CD4-positive, alpha-beta memory T cell (primary cell): ENCODE measurements at places on chromosomes 1 and 21. TPM values are rescaled to one million over a fixed set of nuclear protein-coding genes. Genes with fewer than 3 reads are reported as not detected.
A peak's percentile ranks its signal among the peaks of the same experiment; 100 is the strongest.

SELE gene
- total RNA-seq: not detected

WDR64 gene
- total RNA-seq: not detected

CACNA1E gene
- not detected for total RNA-seq

PLPPR4 gene
- not detected for total RNA-seq

FH gene
- 21.0 TPM for total RNA-seq

SPRR2E gene
- total RNA-seq: not detected

- DNase-seq: no peak
Observed at GRCh38 chr1:41862384-41863221, 56.1 kb downstream of the HIVEP3 start.

DNA sequence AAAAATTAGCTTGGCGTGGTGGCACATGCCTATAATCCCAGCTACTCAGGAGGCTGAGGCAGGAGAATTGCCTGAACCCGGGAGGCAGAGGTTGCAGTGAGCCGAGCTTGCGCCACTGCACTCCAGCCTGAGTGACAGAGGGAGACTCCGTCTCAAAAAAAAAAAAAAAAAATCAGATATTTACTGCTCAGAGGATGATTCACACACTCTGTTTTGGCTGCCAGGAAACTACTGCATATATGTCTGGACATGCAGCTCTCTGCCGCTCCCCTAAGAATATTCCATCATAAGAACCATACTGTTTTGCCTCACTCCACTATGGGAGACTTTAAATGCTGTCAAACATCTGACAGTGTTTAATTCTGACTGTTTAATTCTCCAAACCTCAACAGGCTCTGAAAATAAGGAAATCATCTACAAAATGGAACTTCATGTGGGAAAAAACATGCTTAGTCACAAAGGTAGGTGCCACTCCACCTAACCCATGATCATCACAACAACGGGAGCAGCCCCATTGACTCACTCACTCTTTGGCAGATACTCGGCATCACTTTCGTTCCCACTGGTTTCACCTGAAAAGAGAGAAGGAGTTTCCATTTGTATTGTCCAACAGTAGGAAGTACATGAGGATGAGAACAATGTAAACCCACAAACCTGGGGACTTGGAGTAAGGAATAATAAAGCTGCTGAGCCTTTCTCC lies 29.3 kb upstream of the BCAS2 start:
- no peak for DNase-seq

DNA sequence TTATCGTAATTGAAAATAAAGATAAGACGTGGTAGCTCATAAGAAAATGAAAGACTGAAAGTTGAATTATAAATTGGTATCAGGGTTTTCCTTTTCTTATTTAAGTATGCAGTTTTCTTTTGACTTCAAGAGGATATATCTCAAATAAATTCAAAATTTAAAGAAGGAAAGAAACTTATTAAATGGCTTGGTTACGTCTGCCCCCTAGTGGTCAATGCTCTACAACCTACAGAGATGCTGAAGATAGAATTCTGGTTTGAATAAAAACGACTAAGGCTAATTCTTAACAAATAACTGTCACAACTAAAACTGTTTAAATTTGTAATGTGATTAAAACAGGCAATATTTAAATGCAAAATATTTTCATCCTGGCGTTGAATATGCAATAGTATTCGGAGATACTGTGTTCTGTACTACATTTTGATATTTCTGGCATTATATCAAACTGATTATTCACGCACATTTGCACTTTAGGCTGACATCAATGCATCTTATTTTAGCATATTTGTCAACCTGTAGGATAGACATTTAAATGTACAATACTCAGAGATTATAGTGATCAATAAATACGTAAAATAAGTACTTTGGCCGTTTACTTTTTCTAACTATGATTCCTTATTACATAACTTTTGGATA lies 26.8 kb downstream of the IFI44 start:
- peak; percentile 48 for DNase-seq

DNA sequence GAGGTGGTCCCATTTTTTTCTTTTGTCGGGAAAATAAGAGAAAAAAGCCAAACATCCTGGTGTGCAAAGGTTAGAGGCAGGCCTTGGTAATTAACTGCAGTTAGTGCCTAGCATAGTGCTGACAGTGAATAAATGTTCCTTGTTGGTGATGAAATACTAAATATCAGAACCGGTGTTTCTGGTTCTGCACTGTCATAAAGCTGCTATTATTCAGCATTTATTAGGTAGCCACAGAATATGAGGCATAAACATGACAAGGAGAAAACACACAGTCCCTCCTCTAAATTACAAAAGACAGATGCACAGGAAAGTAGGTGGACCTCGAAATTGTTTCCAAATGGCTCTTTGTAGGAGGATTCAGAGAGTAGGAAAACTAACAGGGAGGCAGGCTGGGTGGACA lies 122.0 kb upstream of the ADGRL2 start:
- no peak for DNase-seq

DNA sequence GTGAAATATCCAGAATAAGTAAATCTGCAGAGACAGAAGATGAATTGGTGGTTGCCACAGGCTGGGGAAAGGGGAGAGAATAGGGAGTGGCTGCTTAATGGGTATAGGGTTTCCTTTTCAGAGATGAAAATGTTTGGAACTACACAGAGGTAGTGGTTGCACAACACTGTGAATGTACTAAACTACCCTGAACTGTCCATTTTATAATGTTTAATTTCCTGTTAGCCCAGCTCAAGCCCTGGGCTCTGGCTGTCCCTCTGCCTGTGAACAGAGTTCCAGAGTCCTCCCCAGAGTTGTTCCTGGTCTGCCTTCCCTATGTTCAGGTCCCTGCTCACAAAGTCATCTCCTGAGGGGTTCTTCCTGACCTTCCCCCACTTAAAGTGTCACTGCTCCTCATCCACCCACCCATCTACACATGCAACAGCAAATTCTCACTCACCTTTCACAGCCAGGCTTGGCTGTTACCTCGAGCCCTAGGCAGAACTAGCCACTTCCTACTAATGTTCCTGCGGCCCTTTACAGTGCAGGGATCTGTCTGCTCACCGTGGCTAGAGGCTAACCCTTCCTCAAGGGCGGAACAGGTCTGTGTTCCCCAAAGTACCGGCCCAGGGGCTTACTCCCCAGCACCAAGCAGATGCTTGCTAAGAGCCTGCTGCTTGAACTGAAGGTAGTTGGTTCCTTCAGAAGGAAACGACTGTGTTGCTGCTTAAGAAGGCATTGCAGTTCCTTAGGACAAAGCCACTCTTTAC lies 22.4 kb downstream of the DHCR24 start:
- DNase-seq: no peak

GRCh38 chr1:43836267-43836951 lies 97.2 kb upstream of the ARTN start:
- peak; percentile 41 for DNase-seq

- no peak for DNase-seq
Observed at GRCh38 chr1:202127061-202127460, 4.3 kb downstream of the GPR37L1 start.

GRCh38 chr1:151942882-151943281 lies 33.6 kb upstream of the THEM4 start:
- DNase-seq: no peak

DNA sequence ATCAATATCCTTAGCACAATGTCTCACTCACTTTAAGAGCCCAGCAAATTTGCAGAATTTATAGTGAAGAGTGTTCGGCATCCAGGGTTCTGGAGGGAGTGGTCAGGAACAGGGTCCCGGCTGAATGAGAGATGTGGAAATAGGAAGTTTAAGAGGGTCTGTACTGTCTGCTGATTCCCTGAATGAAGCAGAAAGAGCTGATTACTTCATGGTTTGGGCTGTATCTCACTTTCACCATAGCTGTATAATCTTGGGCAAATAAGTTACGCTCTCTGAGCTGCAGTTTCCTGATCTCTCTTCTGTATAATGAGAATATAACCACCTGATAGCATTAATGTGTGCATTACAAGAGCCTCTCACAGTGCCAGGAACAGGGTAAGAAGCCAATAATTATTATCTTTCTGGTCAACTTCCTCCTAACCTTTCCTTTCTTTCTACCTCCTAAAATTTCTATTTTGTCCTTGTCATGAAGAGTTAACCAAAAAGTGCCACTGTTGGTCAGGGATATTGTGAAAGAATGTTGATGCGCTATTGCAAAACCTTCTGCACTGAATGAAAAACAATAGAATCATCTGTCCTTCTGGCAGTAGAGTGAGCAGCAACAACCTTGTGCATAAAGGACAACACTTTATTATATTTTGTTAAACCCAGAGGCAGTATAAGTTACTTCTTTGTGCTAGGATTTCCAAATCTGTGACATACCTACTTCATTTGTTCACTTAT lies 14.7 kb upstream of the PTGFR start:
- no peak for DNase-seq

DNA sequence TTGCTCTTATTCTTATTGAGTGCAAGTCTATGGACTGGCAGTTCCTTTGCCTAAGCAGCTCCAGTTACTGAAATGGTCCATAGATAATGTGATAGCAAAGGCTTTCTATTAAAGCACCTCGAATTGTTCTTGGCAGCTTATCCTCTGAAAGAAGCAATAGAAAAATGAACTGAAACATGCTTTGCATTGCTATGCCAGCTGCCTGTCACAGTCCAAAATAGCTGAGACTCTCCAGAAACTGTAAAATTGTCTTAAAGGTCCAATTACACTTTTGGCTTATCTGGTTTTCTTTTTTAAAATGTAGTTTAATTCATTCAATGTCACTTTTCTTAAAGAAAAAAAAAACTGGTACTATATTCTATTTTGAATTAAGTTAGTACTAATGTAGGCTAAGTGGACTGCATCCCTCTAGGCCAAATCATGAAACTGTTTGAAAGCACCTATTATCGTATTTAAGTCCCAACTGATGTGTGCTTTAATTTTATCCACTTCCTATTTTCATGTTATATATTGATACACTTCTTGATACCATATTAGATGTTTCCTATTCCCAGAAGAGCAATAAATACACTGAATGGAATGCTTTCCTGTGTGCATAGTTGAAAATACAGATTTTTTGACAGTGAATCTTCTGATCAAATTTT lies 208.0 kb upstream of the DEPDC1 start:
- DNase-seq: no peak

- peak; percentile 72 for DNase-seq
Observed at GRCh38 chr1:247415423-247416361, at the start of gene NLRP3. Gene NLRP3, plus strand, starts transcription at chr1:247416173. Its CDS starts 2,628 bp downstream, at chr1:247418801.
